ENCODE measurements at places on chromosomes 7 and 10.

GRCh38 chr10:52563360-52563759 is 209.2 kb downstream of the MBL2 start:
- DNase-seq: peak; percentile 32

DNA sequence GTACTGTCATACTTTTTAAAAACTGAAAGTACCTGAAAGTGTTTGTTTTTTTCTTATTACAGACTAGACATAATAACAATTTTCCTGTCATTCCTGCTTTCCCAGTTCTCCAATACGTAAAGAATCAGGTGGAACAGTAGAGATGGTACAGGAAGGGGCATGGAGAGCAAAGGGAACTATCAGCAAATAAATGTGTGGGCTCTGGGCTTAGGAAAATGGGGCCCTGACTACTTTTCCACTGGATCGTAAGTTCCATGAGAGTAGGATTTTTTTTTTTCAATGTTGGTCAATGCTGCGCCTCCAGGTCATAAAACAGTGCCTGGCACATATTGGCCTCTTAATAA is 15.2 kb upstream of the FAS start:
- no peak for DNase-seq

GRCh38 chr7:38594949-38595348 is 36.2 kb downstream of the AMPH start:
- DNase-seq: no peak

DNA sequence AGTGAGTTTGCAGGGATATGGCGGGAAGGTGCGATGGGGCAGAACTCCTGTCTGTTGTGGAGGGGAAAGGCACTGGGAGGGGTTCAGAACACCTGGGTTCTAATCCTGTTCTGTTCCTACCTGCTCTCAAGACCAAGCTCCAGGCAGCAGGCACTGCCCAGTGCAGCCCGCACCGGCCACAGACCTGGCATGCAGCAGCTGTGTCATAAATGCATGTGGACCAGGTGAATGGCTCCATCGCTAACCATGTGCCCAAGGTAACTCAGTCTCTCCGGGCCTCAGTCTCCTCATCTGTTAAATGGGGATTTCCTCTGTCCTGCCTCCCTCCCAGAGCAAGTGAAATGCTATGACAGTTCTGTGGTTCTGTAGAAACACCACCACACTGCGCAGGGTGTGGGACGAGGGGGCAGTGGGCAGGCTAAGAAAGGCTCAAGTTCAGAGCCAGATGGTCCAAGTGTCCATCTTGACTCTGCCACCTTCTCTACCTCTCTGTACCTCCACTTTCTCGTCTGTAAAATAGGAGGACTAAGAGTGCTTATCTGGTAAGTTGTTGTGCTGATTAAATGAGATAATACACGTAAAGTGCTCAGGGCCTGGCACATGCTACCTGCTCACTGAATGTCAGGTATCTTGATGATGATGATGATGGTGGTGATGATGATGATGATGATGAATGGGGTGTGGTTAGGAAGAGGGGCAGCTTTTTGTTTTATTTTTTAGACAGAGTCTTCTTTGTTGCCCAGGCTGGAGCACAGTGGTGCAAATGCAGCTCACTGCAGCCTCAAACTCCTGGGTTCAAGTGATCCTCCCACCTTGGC is 22.9 kb downstream of the ATP6V1F start:
- no peak for DNase-seq

GRCh38 chr7:107931740-107932515 is 40.9 kb downstream of the DLD start:
- no peak for DNase-seq

DNA sequence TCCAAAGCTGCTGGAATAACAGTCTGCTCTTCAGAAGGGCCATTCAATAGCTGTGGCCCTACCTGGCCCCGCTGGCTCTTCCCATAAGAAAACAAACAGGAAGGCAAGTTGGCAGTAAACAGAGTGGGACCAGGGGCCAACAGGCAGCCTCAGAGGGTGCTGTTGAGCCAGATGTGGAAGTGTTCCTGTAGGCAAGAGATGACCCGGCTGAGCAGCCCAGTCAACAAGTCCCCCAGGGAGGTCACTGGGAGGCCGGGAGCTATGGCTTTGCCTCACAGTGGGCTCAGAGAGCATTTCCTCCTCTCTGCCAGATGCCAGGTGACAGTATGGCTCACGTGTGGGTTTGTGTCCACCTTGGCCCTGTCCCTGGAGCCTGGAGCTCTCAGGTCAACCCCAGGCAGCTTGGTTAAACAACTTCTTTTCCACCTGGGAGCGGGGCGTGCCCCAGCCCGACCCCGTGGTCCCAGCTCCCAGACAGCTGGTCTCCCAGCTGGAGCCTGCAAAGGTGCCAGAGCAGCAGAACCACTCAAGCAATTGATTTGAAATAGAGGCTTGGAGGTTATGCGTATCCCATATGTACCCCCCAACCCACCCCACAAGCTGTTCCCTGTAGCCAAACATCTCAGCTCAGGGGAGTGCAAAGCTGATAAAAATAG is 33.8 kb upstream of the LOXL4 start:
- no peak for DNase-seq

DNA sequence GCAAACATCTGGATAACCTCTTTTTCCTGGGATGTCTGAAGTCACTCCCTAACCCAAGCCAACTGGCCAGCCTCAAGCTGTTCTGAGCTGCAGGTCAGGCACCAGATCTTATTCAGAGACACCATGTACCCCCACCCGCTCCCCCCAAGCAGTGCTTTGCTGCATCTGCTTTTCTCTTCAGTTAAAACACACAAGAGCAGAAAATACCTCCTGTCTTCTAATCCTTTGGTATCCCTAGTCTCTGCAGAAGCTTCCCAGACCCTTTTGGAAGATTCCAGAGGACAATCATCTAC is 3.0 kb downstream of the ZNF488 start:
- no peak for DNase-seq

- DNase-seq: no peak
Observed at GRCh38 chr7:87147500-87147899, 4.8 kb upstream of the DMTF1 start.

GRCh38 chr7:75630549-75630948 is 108.2 kb downstream of the HIP1 start:
- no peak for DNase-seq

DNA sequence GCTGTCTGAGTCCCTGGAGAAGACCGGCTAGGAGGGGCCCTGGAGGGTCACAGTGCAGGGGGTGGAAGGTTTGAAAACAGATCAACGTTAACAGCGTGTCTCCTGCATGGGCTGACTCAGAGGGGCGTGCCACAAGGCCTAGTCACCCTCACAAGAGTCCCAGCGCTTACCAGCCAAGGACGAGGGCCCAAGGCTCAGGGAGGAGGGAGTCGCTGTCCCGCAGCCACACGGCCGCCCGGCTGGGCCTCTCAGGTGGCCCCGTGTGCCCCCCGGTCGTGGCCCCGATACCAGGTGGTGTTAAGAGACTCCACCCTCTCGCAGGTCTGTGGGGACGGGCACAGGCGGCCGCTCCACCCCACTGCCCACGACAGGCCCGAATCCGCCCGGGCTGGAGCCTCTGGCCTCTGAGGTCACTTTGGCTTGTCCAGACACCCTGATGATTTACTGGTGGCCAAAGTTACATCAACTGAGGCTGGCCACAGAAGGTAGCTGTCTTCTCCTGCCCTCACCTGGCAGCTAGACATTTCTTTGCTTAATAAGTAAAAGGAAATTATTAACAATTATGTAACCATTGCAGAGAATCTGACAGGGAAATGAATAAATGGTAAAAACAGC is 34.0 kb downstream of the FAM20C start:
- DNase-seq: peak; percentile 44

DNA sequence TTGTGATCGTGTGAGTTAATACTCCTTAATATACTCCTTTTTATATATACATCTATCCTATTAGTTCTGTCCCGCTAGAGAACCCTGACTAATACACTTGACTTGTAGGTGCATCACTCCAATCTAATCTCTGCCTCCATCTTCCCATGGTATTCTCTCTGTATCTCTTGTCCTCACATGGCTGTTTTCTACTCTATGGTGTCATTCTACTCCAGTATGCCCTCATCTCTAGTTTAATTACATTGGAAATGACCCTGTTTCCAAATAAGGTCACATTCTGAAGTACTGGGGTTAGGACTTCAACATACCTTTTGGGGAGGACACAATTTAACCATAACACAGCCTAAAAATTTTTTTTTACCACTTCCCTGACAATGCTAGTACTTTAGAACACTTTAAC is 25.8 kb upstream of the TNKS2 start:
- DNase-seq: no peak

DNA sequence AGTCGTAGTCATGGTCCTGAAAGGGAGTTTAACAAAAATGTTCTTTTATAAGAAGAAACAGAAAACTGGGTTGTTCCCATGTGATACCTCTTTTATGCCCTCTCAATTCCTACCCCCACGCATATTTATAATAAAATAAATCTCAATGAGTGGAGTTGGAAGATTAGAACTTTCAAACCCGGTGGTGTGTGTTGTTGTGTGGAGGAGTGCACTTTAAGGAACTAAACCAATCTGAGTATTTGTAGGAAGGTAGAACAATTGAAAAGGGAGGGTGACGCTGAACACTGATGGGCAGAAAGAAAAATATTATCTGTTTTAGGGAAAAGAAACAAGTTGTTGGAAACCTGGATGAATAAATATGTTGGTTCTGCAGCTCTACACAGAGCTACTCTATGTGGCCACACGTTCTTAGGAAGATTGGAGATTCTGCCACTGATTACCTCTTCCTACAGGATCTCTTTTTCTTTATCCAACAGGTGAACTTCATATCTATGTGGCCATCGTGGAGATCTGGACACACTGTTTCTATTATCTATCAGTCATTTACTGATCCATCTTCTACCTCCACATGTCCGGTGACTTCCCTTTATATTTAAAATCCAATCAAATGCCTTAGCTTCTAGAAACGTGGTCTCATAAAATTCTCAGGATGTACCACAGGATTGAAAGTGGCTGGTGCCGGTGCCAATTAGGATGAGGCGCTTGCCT is 13.1 kb upstream of the GATA3 start:
- DNase-seq: no peak

- DNase-seq: no peak
Observed at GRCh38 chr7:55078465-55079372, 59.9 kb downstream of the EGFR start.

GRCh38 chr10:130026670-130027456 is 62.8 kb upstream of the EBF3 start:
- no peak for DNase-seq

GRCh38 chr7:35676211-35676610 is 18.7 kb downstream of the HERPUD2 start:
- DNase-seq: no peak

DNA sequence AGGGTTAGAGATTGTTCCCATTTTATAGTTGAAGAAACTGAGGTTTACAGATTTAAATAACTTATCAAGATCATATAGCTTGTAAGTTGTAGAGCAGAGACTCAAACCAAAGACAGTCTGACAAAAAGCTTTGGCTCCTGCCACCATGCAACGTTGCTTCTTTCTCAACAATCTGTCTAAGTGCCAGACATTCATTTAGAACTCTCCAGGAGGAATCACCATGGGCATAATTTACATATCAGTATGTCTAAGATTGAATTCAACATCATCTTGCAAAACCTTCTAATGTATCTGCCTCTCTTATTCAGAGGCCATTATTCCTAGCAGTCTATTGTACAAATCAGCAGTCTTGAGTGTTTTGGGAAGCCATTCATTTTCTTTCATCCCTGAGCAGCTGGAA is 163.5 kb upstream of the PLXDC2 start:
- DNase-seq: peak; percentile 36

DNA sequence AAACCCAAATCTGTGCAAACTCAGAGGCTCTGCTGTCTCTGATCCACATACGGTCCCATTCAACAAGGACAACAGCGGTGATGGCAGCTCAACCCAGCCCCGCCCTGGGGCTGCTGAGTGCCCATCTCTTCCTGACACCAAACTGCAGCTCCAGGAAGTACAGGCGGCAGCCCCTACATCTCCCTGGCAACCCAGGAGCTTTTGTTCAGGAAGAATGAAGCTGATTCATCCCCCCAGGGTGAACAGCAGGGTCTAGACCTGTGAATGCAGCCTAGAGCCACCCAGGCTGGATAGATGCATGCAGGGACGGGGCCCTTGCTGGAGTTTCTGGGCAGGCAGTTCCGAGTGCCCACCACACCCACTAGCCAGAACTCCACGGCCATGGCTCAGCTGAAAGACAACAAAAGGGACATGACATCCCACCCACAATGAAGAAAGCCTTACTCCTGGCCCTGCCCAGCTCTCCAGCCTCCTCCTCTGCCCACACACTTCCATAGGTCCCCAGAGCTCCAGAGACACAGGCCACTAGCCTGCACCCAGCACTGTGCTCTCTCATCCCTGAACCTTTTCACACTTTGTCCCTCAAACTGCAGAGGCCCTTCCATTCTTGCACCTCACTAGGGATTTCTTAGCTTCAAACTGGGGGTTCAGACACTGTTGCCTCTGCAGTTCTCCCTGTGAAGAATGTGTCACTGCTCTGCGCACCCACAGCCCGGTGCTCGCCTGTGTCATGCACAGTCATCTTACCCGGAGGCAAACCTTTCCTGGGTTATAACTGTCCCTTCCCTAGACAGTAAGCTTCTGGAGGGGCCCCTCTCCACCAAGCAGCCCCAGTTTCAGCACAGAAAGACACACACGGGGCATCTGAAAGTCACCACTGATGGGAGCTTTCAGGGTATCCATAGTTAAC is 99.1 kb downstream of the GRID1 start:
- DNase-seq: no peak

DNA sequence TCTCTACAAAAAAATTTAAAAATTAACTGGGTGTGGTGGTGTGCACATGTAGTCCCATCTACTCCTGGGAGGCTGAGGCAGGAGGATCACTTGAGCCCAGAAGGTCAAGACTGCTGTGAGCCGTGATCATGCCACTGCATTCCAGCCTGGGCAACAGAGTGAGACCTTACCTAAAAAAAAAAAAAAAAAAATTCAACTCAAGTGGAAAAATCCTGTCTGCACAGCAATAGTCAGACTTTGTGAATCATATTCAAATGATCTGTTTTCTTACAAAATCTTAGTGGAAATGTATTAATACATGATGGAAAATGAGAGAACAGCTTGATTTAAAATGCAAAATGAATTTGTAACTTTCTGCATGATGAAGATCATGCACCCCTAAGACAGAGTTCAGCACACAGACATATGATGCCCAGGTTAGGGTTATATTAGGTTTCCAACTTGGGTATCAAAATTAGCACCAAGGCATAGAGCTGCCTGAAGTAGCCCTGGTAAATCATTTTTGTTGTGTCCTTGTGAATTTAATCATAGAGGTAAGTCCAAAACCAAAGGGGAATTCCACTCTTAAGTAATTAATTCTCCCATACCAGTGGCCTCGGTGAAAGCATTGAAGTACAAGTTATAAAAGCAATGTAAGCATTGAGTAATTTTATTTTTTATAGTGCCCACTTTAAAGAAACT is 93.8 kb downstream of the ADD3 start:
- no peak for DNase-seq

GRCh38 chr10:29622382-29622922 is 12.3 kb downstream of the SVIL start:
- no peak for DNase-seq

DNA sequence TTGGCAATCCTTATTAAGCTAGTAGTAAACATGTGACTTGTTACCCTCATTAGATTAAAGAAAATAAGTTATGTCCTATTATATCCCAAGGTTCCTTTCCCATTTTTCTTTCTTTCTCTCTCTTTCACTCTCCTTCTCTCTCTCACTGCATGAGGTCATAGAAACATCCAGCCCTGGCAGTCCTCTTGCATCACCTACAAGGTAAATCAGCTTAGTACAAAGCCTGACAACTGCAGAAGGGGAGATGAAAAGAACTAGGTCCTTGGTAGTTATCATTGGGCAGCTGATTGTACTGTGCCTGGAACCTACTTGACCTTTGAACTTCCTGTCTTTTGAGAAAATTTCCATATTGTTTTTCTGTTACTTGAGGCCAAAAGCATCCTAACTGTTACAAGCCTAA is 307.9 kb upstream of the SP8 start:
- DNase-seq: no peak
